ENCODE measurements at places on chromosomes 7 and 10. TPM values are rescaled to one million over a fixed set of nuclear protein-coding genes. Genes with fewer than 3 reads are reported as not detected.

The FGL2 gene
- not detected for total RNA-seq

- no peaks in the 10 kb centered on the region for H3K36me3 ChIP-seq
- no peaks in the 10 kb centered on the region for H3K27me3 ChIP-seq
- DNase-seq: peak; percentile 83
- no peak overlapping the region for H3K27ac ChIP-seq
- no peaks in the 10 kb centered on the region for H3K4me1 ChIP-seq
Observed at GRCh38 chr7:38411404-38411803, 138.0 kb upstream of the TARP start.

DNA sequence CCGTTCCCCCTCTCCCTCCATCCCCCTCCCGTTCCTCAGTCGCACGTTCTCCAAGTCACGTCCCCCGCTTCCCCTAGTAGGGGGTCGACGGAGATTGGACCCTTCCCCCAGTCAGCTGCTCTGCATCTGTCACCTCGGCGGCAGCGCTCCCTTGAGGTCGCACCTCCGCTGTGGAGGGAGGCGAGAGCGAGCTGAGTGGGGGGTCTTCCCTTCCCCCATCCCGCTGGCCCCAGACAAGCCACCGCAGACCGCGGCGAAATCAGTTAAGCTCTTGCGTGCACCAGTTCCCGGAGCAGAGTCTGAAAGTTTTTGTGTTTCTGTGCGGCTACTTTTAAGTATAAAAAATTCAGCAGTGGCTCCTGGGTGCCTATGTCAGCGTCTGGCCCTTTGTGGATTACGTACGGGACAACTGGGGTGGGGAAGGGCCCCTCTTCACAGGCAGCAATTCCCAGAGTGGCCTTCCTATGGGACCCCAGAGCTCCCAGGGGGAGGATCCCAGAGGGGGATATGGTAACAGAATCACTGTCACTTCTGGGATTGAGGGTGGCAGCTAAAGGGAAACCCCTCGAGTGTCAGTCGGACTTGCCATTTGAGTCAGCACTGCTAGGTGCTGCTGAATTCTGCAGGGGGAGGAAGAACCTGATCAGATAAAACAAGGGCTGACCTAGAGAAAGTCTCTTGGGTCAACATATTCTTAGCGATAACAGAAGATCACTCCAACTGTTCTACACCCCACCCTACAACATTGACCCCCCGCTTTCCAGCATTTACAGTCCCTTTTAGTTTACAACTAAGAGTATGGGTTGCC, 12.5 kb upstream of the DDIT4 start:
- H3K27me3 ChIP-seq: no peaks in the 10 kb centered on the region
- H3K27ac ChIP-seq: peak overlapping the region; percentile 97
- H3K4me3 ChIP-seq: peak overlapping the region; percentile 62
- no peaks in the 10 kb centered on the region for H3K36me3 ChIP-seq

GRCh38 chr10:123574109-123574698, 92.0 kb upstream of the GPR26 start:
- H3K27me3 ChIP-seq: no peaks in the 10 kb centered on the region
- DNase-seq: no peak
- no peak overlapping the region for H3K4me3 ChIP-seq
- H3K27ac ChIP-seq: no peak overlapping the region
- H3K36me3 ChIP-seq: no peaks in the 10 kb centered on the region
- 0 out of 2 replicates have a peak, but pooled peaks cover 3% of the 10 kb centered on the region for H3K4me1 ChIP-seq
